Stimulated activated CD4-positive, alpha-beta T cell treated with anti-CD3 and anti-CD28 coated beads, TNF-alpha, amount 100 ng/mL, for 4 hours (primary cell): ENCODE measurements at places on chromosomes 16 and 17.

- DNase-seq: no peak
Measured at GRCh38 chr16:49455991-49456745, 82.6 kb downstream of the C16orf78 start.

DNA sequence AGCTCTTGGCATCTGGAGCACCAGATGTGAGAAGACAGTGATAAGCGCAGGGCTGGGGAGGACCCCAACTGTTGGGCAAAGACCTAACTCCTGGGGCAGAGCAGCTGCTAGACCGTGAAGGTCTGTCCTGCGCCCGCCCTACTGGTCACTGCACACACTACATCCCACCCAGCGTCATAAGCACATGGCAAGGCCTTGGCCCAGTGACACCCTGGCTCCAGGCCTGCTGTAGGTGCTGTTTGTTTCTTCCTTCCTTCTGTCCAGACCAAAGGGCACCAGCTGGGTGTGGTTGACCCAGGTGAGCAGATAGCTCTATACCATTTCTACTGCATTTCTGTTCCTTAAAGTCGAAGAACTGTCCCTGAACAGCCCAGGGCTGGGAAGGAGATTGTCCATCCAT is 6.4 kb downstream of the TRPV3 start:
- no peak for DNase-seq

GRCh38 chr16:69404275-69404805 is 18.5 kb upstream of the TERF2 start:
- DNase-seq: no peak

GRCh38 chr16:11047057-11047456 is 102.7 kb downstream of the CLEC16A start:
- no peak for DNase-seq

- DNase-seq: no peak
Measured at GRCh38 chr17:68054296-68054900, 18.9 kb downstream of the KPNA2 start.

GRCh38 chr17:8029121-8029520 is 9.7 kb upstream of the ALOX15B start:
- DNase-seq: no peak

DNA sequence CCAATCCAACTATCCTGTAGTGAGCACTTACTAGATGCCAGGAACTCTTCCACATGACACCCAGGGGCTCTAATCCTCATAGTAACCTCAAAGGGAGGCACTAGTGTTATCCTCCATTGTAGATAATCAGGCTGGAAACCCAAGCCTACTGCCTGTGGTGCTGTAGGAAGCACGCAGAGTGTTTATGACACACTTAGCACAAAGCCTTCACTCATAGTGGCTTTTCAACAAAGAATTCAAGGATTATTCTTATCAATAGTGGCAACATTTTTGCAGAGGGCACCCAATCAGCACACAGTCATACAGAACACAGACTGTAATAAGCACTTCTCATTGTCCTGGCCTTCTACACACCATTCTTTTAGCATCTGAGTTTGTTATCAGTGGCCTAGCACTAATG is 18.5 kb upstream of the SOX9 start:
- no peak for DNase-seq

- DNase-seq: no peak
Measured at GRCh38 chr17:1648173-1648962, 1.3 kb downstream of the RILP start.

DNA sequence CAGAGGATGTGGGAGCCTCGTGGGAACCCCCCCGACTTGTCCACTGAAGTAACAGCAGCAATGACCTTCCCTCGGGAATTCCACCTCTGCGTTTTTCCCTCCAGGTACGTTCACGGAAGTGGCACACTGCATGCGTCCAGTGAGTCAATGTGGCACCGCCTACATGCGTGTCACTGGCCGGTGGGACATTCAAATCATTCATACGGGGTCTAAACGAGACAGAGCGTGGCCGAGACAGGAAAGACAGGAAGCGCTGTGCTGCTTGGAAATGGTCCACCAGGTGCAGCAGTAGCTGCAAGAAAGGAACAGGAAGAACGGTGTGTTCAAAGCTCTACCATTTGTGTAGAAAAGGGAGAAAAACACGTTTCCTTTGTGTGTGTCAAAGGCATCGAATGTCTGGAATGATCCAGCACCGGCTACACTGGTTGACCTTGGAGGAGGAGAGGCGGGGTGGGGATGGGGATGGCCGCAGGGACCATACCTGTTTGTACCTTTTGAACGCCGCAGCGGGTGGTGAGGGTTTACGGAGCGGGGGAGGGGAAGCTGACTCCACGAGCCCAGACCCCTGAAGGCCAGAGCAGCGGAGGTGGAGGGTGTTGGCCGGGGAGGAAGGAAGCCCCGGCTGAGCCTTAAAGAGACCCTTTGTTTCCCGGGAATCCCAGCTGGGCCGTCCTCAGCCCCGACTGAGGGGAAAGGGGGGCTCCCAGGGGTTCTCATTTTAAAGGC is 1.7 kb upstream of the PGAP6 start:
- no peak for DNase-seq

GRCh38 chr17:6749519-6749918 is 6.3 kb upstream of the XAF1 start:
- DNase-seq: no peak

DNA sequence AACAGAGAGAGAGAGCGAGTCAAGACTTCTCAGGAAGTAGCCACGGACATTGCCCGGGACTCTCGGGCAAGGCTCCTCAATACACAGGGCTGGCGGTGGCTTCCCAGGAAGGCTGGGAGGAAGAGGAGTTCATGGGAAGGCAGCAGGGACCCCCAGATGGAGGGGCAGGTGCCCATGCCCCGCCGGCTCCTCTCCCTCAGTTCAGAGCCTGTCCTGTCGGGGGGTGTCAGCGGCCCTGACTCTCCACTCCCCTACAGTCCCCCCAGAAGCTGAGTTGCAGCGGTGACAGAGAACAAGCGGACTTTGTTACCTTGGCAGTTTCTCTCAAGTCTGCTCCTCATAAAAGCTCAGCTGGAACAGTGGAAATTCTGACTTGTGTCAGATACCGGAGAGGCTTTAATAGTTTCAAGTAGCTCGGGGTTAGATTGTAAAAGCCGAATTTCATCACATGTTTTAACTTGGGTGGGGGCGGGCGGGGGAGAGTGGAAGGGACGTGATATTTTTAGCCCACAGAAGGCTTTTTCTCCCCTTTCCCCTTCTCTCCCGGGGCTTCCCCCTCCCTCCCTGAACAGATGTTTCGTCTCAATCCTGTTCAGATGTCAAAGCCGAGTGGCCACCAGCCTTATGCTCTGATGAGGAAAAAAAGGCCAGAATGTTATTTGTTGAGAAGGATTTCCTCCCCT is 65.2 kb downstream of the NKD1 start:
- no peak for DNase-seq
